ENCODE measurements at places on chromosomes 6 and 20. TPM values are rescaled to one million over a fixed set of nuclear protein-coding genes. Genes with fewer than 3 reads are reported as not detected.
A peak's percentile ranks its signal among the peaks of the same experiment; 100 is the strongest.

DNA sequence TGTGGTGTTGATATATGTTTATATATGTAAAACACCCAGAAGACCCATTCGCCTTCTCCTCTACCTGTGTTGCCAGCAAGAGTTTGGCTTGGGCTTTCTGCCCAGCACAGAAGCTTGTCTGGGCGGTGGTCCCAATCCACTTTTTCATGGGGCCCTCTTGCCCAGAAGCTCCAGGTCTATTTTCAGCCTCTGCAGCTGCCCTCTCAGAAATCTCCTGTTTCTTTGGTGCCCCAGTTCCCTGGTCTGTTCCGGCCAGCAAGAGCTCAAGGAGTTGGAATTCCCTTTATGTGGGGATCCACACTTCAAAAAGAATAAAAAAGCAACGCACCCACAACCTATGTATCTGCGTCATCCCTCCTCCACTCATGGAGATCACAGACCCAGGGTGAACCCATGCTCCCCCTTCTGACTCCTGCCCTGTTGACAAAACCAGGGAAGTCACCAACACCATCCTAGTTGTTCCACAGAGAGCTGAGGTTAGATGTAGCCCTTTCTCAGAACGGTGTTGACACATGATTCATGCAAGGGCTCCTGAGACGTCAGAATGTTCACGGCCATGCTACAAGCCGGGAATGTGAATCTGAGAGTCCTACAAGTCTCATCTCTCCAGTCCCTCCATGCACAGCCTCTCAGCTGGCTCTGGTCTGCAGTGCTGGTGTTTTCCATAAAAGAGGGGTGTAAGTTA lies 156.8 kb upstream of the RIN2 start:
- DNase-seq, result no peak

GRCh38 chr6:147322299-147323162 lies 118.3 kb downstream of the STXBP5 start:
- no peak for DNase-seq

- DNase-seq, result no peak
Observed at GRCh38 chr20:62795023-62795761, 1.1 kb upstream of the MRGBP start.

- DNase-seq, result no peak
Observed at GRCh38 chr6:28235912-28236452, 10.9 kb downstream of the ZSCAN9 start.

DNA sequence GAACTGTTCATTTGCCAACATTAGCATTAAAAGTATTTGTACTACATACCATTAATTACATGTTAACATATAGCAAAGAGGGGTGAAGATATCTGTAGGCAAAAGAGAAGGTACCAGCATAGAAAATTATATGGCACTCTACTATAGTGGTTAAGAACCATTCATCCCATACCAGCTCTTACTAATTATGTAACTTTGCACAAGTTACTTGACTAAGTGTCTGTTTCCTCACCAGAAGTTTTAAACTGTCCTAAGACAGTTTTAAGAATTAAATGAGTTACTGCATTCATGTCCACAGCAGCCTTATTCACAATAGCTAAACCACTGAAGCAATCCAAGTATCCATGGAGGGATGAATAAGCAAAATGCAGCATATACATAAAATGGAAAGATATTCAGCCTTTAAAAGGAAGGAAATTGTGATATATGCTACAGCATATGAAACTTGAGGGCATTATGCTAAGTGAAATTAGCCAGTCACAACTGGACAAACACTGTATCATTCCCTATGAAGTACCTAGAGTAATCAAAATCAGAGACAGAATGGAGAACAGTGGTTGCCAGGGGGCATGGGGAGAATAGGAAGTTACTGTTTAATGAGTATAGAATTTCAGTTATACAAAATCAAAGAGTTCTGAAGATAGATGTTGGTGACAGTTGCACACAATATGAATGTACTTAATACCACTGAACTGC lies 98.9 kb downstream of the RNGTT start:
- no peak for DNase-seq

DNA sequence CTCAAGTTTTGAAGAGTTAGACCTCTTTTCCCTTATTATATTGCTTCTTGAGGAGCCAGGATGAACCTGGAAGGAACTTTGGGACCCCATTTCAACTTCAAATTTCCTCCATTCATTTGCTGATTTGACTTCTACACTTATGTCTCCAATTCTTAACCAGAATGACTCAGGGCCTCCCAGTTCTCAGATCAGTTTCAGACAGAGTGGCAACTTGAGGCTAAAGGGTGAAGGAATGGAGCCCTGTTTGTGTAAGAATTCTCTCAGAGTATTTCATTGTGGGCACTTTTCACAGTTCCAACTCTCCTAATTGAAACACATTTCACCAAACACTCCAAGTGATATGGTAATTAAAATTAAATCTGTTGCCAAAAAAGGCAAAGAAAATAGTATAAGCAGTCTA lies 109.0 kb upstream of the FLRT3 start:
- no peak for DNase-seq

GRCh38 chr6:45454008-45454911 lies 76.5 kb upstream of the SUPT3H start:
- DNase-seq, result no peak

GRCh38 chr6:168190646-168191443 lies 111.8 kb upstream of the FRMD1 start:
- peak; percentile 52 for DNase-seq

GRCh38 chr6:168101590-168102314 lies 22.7 kb upstream of the FRMD1 start:
- DNase-seq, result peak; percentile 82

DNA sequence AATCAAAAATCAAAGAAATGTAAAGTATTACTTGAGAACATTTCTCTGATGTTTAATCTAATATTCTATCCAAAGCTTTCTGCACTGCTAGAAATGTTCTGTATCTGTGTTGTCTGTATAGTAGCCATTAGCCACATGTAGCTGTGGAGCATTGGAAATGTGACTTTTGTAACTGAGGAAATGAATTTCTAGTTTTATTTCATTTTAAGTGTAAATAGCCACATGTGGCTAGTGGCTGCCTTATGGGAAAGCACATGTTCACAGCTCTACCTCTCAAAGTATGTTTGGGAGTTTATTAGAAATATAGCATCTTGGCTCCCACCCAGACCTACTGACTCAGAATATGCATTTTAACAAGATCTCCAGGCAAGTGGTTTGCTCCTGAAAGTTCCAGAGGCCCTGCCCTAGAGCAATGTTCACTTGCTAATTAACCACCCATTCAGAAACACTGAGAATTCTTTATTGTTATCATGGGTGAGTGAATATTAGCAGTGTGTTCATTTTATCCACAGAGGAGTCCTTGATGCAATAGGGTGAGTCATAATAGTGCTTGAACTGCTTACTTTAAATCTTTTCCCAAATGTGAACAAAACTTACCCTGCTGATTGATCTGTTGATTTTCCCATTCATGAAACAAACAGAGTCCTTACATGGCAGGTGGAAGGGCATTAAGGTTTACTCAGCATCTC lies 282.7 kb downstream of the PLCB1 start:
- DNase-seq, result no peak

- DNase-seq, result no peak
Observed at GRCh38 chr6:3524456-3524855, 67.6 kb upstream of the SLC22A23 start.

DNA sequence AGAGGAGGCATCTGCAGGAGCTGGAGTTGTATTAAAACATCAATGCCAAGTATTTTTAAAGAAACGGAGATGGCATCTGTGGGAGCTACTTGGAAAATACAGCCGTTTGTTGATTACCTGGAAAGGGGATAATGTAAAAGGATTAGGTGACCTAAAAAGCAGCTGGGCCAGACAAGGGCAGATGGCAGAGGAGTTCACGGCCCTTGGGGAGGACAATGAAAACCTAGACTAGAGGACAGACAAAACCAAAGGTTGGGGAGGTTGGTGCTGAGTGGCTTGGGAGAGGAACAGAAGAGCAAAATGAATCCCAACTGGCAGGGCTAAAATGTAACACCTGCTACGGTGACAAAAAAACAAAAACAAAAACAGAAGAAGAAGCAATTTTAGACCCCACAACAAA lies 260.5 kb upstream of the JARID2 start:
- no peak for DNase-seq

DNA sequence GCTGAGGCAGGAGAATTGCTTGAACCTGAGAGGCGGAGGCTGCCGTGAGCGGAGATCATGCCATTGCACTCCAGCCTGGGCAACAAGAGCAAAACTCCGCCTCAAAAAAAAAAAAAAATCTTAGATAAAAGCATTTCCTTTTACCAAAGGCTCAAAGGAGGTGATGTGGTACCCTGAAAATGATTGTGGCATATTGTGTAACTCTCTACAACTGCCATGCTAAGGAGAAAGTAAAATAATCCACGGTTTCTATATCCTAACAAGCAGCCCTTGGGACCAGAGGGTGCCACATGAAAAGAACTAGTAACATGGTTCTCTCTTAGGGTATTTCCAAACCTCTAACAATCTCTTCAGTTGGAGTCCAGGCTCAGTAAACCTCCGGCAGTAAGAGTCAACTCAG lies 38.8 kb upstream of the SLA2 start:
- DNase-seq, result no peak

- DNase-seq, result no peak
Observed at GRCh38 chr6:104855507-104855906, 4.2 kb downstream of the HACE1 start.

GRCh38 chr6:84739866-84740208 lies 24.6 kb downstream of the TBX18 start:
- no peak for DNase-seq

- no peak for DNase-seq
Observed at GRCh38 chr20:33191484-33191883, 23.5 kb downstream of the BPIFA2 start.

PMEPA1 gene
- 163 TPM for total RNA-seq

DEFB125 gene
- total RNA-seq, result not detected

RBBP9 gene
- 12.7 TPM for total RNA-seq

REM1 gene
- total RNA-seq, result not detected

SFT2D1 gene
- 30.0 TPM for total RNA-seq

SLC9A8 gene
- 6.2 TPM for total RNA-seq

BMP5 gene
- not detected for total RNA-seq
